ENCODE measurements at places on chromosomes 6 and 20.
A peak's percentile ranks its signal among the peaks of the same experiment; 100 is the strongest.

GRCh38 chr6:10552270-10552810 is 31.2 kb downstream of the GCNT2 start:
- no peak for DNase-seq

DNA sequence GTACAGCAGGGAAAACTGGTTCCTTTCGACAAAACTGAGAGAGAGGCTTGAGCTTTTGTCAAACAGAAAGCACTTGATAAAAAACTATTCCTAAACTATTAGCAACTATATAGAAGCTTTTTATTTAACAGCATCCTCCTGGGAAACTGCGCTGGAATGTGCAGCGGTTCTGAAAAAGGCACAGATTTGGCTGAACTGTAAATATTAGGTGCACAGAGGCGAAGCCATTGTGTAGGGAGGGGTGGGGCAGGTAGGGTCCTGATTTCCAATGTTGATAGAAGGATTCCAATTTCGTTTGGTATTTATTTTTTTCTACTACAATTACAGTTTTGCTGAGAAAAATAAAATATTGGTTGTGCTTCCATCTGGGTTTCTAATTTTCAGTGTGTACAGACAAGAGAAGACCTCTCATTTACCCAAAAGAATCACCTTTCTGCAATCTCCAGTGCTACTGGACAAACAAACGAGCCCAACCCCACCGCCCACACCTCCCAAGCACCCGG is 698 bp upstream of the SH3BGRL2 start:
- DNase-seq, result no peak

DNA sequence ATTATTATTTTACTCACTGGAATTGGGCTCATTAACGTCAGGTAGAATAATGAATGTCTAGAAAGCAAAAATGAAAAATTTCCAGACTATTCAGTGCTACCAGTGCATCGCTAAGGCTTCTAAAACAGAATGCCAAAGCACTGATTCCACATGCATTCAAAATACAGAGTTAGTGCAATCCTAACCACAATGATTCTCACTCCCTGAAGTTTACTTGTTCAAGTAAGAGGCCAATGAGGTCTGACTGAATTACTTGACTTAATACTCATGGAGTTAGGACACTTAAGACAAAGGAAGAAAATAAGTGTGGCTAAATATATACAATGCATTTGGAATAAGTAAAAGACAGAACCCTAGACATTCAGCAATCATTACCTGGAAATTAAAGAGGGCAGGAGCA is 220.5 kb downstream of the PKHD1 start:
- DNase-seq, result no peak

- no peak for DNase-seq
These were observed 414 bp downstream of the SIM1 start for GRCh38 chr6:100464162-100464851.

DNA sequence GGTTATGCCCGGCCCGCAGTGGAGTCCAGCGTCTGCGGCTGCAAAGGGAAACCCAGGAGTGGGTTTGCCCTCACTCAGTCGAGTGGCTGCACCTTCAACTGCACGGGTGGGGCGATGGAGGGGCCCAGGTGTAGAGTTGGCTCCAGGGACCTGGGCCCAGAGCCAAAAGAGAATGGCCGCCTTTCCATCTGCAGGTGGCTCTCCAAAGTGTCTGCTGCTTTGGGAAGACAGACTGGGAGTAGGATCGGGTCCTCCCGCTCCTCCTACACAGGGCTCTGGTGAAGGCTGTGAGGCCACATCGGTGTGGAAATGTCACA is 80.1 kb downstream of the PTPN1 start:
- no peak for DNase-seq

DNA sequence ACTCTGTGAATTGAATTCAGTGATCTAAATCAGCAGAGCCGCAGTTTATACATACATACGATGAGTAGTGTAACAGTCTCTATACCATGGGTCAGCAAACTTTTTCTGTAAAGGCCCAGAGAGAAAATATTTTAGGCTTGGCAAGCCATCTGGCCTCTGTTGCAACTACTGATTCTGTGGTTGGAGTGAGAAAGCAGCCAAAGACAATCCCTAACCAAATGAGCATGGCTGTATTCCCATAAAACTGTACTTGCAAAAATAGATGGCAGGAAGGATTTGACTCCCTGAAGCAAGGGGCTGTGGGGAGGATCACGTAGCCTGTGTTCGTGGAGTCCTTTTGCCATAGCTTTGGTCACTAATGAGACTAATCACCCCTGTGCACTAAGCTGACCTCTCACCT is 17.9 kb upstream of the MOCS1 start:
- DNase-seq, result no peak

DNA sequence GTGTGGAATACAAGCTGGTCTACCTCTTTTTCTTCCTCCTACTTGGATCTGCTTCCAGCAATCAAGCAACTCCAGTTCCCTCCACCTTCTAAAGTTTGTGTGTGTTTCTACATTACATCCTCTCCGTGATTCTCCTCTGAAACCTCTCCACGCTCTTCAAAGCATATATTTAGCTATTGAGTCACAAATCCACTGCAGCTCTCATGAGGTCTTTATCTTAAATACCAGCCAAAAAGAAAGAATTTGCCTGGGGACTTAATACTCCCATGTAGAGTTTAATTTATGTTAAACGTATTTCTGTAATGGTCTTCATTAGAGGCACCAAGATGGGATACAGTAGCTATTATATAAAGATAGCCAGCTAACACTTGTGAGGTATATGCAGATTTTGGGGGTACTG is 78.7 kb downstream of the FOXC1 start:
- no peak for DNase-seq

DNA sequence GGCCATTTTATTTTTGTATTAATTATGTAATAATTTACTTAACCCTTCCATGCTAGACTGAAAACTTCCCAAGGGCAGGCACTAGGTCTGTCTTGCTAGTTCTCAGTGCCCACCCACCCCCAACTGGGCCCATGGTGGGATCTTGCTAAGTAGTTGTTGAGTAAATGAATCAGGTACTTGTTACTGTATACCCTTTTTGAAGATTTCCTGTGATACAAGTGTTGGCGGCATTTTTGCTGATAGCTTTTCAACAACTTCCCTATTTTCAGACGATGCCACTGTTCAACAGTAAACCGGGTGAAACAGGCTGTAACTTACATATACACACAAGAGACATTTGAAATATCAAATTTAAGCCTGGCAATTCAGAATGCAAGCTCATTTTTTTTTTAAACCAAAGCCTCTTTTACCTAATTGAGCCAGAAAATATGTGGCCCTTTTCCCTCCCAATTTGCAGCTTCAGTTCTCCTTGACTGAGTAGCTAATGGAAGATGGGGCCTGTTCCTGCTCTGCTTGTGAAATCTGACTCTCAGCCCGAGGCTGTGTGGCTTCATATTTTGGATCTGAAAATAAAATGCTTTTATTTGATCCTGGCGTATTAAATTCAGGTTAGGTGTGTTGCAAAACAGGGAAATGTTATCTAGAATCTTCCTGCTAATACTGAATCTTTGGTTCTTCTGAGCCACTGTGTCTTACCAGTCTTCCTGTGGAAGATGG is 288.3 kb downstream of the NRN1 start:
- no peak for DNase-seq

DNA sequence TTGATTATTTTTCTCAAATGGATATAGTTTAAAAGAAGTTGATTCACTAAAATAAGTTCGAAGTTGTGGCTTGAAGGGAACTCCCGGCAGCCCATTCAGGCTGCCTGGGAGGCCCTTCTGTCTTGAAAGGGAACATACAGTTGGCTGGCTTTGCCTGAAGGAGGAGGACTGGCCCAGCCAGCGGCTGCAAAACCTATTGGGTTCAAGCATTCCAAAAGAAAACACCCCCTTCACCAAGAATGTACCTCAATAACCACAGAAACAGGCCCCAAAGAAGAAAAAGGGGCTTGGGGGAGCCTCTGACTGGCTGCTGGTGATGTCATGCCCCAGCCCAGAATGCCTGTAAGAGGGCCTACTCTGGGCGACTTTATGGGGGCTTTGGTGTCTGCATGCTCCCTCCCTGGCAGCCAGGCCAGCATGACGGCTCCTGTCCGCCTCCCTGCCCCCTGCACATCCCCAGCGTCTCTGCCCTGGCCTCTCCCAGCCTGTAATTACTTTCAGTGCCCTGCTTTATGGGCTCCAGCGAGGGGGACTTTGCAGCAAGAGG is 36.5 kb downstream of the MAFB start:
- no peak for DNase-seq

- peak; percentile 53 for DNase-seq
These were observed 130.3 kb upstream of the BTN3A2 start for GRCh38 chr6:26234421-26235301.

DNA sequence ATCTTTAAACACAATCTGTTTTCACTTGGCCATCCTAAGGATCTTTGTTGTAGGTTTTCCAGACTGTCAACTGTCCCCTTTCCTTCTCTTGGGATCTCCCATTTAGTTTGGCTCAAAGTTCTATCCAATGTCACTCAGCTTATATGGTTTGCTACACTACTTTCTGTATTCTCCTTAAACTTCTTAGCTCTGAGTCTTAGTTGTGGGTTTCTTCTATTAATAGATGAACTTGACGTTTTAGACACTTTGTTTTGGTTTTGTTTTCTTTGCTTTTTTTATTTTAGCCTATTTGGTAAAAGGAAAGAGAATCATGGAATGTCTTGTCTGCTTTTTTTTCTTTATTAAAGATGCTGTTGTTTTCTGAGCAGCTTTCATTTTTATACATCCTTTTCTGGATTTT is 11.4 kb downstream of the RMND1 start:
- no peak for DNase-seq

DNA sequence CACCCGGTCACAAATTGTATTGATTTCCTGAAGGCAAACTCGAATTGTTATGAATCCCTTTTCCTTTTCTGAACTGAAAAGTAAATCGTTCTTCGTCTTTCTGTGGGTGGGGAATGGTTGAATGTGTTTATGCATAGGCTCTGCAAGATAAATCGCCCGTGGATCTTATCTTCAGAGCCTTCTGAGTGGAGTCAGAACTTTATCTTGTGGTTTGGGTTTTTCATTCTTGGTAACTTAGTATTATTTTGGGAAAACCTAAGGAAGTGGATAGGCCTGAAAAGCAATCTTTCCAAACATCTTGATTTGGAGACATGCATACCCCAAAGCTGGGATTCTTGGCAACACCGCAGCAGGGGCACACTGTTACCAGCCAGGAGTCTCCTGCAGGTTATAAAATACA is 122.4 kb downstream of the MAP3K7 start:
- DNase-seq, result no peak

GRCh38 chr6:25612666-25613065 is 39.3 kb upstream of the SCGN start:
- DNase-seq, result no peak

GRCh38 chr20:11008444-11009033 is 334.7 kb upstream of the JAG1 start:
- no peak for DNase-seq

DNA sequence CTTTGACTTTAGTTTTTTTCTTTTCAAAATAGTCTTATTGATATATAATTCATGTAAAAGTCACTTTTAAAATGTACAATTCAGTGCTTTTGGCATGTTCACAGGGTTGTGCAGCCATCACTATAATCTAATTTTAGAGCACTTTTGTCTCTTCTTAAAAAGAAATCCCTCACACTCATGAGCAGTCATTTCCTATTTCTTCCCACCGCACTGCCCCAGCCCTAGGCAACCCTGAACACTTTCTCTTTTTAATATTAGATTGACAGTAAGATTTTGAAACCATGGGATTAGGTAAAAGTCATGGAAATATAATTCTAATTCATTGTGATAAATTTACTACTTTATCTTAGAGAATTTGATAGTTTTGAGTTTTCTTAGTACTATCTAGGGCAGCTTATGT is 309.4 kb downstream of the UTRN start:
- no peak for DNase-seq

GRCh38 chr6:163391985-163392384 is 22.5 kb upstream of the QKI start:
- DNase-seq, result no peak

DNA sequence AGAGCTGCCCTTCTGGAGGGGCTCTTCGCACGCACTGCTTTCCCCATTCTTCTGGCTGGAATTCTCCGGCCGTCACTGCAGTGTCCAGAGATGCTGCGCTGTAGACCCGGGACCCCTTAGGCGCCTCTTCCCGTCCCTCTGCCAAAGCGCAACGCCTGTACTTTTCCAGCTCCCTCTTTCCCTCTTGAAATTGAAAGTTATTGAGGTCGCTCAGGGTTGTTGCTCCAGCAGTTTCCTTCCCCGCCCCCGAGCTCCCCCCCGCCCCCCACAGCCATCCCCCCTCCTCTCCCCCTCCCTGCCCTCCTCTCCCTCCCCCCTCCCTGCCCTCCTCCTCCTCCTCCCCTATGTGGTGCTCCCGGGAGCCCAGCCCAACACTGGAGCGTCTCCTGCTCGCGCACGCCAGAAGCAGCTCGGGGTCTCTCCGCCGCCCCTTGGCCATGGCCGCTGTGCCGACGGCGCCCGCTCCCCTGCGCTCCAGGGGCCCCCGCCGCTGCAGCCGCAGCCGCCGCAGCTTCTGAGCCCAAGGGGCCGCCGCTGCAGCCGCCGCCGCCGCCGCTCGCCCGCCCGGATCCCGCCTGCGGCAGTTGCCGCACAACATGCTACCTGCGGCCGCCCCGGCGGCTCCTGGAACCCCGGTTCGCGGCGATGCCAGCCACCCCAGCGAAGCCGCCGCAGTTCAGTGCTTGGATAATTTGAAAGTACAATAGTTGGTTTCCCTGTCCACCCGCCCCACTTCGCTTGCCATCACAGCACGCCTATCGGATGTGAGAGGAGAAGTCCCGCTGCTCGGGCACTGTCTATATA is at the start of gene RSPO3:
RSPO3 (plus strand) TSS at position 374 of the 804 bp plus-strand sequence. CDS start 522 bp downstream, outside the sequence.
- peak; percentile 42 for DNase-seq

DNA sequence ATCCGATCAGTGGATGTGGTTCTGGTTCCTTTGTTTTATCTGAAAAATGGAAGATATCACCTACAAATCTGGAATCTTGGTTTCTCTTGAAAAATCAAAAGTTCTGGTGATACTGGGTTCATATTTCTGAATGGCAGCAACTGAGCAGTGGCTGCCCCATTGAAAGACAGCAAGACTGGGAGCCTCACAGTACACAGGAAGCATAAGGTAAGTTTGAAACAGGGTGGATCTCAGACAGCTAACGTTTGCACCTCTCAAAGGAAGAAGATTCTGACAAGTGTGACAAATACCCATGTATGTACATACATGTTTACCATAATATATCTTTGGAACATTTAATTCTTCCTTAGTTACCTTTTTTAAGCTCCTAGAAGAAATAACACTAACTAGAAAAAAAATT is at the start of gene SAMD3:
SAMD3 (minus strand) TSS at position 177 of the 400 bp plus-strand sequence. CDS start 7,678 bp downstream, outside the sequence.
- DNase-seq, result no peak

DNA sequence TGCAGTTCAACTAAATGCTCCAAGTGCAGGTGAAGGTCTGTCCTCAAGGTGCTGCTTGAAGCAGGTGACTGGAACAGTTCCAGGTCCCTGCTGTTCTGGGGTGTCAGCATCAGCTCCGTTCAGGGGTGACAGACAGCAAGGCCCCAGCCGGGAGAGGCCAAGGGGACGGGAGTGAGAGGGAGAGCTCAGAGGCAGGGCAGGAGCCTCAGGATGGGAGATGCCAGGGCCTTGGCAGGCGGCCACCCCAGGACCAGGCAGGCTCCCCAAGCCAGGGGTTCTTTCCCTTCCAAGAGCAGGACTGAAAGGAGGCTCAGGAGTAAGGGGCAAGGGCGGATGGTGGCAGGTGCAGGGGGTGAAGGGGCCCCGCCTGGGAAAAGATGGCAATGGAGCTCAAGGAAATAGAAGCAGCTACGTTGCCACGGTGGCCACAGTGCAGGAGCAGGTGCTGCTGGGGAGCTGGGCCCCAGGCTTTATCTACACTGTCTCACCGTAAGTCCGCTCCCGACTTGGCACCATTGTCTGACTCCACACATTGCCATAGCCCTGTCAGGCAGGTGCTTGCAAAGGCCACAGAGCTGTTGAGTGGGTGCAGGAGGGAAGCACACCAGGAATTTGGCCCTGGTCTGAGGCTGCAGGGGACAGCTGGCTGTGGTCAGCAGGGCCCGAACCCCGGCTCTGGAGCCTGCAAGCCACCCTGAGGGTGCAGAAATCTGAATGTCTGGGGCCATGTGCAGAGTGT is 43.1 kb downstream of the ERMARD start:
- no peak for DNase-seq

All from cerebellum (tissue), 4 donors.